ENCODE measurements at places on chromosomes 5 and 9.

DNA sequence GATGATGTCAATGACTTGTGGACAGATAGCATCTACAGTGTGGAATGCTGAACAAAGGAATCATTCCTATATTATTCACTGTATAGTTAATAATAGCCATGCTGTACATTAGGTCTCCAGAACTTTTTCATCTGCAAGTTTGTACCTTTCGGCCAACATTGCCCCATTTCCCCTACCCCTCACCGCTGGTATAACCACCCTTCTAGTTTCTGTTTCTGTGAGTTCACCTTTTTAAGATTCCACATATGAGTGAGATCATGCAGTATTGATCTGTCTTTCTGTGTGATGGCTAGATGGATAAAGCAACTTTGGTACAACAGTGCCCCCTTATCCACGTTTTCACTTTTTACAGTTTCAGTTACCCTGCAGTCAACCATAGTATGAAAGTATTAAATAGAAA, 18.8 kb upstream of the ALDH1B1 start:
- no peak for DNase-seq

DNA sequence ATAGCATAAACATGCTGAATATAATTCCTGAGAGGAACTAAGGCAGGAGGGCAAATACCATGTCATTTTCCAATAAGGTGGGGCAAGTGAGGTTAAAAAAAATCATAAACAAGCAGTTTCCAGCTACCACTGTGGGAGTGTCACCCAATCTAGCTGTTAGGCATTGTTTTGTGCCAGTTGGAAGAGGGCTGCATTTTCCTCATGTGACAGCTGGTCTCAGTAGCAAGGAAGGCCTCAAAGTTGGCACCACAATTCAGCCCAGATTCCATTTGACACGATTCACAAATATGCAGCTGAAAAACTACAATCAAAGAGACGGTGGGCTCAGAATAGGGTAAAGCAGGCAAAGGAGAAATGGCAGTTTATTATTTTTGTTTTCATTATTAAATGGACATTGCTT, 636.1 kb downstream of the KIF4B start:
- no peak for DNase-seq

- no peak for DNase-seq
Observed at GRCh38 chr9:129854588-129855110, 19.4 kb downstream of the USP20 start.

DNA sequence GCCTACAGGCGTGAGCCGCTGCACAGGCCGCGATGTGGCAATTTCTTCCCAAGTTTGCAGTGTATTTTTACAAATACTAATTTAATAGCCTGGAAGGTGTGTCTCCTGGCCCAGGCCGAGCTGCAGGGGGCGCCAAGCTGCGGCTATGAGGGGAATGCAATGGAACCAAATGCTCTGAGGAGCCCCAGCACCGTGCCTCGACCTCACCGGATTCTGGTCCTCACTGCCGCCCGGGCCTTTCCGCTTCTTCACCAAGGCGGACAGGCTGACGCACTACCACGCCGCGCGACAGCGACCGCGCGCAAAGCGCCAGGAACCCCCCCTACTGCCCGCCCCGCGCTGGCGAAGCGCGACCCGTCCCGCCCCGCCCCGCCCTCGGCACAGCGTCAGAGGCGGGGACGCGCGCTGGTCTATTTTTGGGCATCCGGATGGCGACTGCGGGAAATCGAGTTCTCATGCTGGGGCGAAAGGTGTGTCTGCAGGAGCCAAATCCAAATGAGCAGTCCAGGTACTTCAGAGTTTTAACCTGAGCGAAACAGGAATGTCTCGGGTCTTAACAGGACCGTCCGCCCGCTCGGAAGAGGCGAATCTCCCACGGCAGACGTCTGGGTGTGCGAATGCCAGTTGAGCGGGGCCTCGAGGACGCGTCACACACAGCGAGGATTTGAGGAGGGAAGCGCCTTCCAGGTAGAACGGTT, 31.7 kb upstream of the PRXL2C start:
- DNase-seq = peak; percentile 87

DNA sequence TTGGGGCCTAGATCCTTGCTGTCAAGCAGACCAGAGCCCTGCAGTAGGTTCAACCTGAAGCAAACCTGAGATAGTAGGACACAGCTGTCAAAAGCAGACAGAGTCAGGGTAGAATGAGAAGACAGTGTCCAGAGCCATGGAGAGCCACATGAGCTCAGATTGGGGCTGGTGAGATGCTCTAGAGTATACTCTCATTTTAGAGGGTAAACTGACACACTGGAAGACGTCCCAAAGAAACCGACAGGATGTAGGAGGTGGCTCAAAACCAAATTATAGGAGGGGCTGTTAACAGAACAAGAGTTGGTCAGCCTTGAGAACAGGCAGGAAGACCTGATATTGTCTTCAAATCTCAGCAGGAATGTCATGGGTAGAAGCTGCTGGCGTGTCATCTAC, 11.5 kb downstream of the CCDC69 start:
- no peak for DNase-seq

GRCh38 chr9:122248448-122248865, 16.2 kb downstream of the RBM18 start:
- DNase-seq = no peak

- no peak for DNase-seq
Observed at GRCh38 chr5:159913048-159913447, 3.2 kb upstream of the ADRA1B start.

DNA sequence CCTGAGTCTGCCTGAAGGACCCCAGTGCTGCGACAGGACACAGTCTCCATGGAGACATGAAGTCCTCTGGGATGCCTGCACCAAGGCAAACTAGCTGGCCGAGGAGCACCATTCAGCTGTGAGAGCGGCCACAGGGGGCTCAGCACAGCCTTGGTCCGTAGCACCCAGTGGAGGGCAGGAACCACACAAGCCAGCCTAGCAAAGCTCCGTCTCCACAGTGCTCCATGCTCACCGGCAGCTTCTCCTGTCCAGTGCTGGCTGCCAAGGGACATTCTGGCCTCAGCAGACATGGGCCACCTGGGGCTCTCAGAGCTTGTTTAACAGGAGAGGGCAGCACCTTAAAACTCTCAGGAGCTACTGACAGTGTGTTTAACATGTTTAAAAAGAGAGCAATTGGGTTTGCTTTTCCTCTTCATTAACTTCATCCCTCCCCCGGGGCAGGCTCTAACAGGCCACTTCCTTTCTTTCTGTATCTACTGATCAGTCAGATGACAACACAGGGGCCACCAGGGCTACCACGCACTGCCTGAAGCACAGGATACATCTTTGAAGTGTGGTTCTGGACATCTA, 57.0 kb downstream of the SECISBP2 start:
- DNase-seq = no peak

All from frontal cortex (tissue), 4 donors.